ENCODE measurements at places on chromosomes 16 and 17.

- DNase-seq: no peak
Measured at GRCh38 chr16:85637808-85638647, 24.9 kb downstream of the GSE1 start.

- no peak for DNase-seq
Measured at GRCh38 chr17:42342242-42343008, 45.8 kb downstream of the STAT3 start.

DNA sequence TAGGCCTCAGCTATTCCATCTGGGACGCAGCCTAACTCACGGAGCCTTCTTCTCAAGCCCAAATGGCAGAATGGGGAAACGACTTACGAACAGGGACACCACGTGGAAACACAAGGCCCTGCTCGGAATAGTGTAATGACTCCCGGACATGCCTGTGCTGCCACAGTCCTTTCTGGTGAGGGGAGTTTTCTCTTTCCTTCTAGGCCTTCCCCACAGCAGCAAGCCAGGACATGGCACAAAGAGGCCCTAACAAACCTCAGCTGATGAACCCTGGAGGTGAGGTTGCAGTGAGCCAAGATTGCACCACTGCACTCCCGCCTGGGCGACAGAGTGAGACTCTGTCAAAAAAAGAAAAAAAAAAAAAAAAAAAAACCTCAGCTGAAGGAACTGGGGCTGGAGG lies 15.3 kb downstream of the ZBTB4 start:
- no peak for DNase-seq

- no peak for DNase-seq
Measured at GRCh38 chr17:64331931-64332493, 58.6 kb downstream of the PECAM1 start.

DNA sequence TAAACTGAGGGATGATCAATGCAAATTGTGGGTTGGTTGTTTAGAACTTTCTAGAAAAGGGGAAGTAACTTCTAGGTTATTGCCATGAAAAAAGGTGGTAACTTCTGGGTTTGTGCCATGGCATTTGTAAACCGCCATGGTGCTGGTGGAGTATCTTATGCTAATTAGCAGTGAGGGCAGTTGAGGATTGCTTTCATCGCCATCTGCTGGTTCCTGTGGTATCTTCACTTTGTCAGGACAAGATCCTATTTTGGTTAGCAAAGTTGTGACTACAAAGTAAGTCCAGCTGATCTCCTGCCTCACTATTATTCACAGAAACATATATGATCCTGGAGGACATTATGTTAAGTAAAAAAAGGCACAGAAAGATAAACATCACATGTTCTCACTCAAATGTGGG lies 1332.3 kb downstream of the CDH11 start:
- no peak for DNase-seq

- DNase-seq: no peak
Measured at GRCh38 chr17:73791631-73792030, 147.4 kb upstream of the SDK2 start.

- no peak for DNase-seq
Measured at GRCh38 chr16:69478685-69479084, 54.3 kb downstream of the CYB5B start.

GRCh38 chr17:44362949-44363612 lies 572 bp downstream of the FAM171A2 start:
- DNase-seq: no peak

DNA sequence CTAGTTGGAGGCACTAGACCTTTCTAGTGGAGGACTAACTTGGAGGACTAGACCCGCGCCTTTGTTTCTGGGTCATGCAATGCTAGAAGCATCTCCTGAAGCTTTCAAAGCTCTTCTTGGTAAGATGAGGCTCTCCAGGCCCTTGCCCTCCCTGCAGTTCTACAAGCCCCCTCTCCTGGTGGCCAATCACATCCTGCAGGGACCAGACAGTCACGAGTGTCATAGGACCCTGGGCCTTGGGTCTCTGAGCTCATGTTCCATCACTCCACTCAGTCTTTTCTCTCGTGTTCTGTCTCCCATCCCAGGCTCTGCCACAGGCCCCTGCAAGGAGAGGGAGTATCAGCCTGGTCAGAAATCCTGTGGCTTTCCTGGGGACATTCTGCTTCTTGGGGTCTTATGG lies 119.6 kb downstream of the CYLD start:
- DNase-seq: no peak

DNA sequence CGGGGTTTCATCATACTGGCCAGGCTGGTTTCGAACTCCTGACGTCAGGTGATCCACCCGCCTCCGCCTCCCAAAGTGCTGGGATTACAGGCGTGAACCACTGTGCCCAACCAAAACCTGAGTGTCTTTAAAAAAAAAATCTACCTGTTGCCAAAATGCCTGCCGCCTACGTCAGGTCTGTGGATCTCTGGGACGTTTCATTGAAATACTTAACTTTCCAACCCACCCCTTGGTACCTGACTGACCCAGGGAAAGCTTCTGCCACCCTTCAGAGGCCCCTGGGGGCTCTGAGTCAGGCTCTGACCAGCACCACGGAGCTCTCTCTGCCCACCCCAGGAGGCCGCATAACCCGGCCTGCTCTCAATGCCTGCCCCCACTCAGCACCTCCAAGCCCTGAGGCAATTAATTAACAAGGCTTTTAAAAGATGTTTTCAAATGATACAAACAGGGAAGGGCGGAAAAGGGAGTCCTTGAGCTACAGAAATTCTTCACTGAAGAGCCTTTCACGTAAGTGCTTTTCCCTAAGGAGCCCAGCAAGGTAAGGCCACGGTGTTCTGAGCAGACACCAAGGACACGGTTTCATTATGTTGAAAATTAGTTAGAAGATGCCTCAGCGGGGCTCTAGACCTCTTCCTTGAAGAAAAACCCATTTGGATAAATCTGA lies 29.3 kb upstream of the GSG1L start:
- DNase-seq: no peak

- DNase-seq: no peak
Measured at GRCh38 chr17:1839516-1839915, 9.7 kb downstream of the RPA1 start.

- no peak for DNase-seq
Measured at GRCh38 chr16:19808061-19808641, 76.5 kb downstream of the GPRC5B start.

DNA sequence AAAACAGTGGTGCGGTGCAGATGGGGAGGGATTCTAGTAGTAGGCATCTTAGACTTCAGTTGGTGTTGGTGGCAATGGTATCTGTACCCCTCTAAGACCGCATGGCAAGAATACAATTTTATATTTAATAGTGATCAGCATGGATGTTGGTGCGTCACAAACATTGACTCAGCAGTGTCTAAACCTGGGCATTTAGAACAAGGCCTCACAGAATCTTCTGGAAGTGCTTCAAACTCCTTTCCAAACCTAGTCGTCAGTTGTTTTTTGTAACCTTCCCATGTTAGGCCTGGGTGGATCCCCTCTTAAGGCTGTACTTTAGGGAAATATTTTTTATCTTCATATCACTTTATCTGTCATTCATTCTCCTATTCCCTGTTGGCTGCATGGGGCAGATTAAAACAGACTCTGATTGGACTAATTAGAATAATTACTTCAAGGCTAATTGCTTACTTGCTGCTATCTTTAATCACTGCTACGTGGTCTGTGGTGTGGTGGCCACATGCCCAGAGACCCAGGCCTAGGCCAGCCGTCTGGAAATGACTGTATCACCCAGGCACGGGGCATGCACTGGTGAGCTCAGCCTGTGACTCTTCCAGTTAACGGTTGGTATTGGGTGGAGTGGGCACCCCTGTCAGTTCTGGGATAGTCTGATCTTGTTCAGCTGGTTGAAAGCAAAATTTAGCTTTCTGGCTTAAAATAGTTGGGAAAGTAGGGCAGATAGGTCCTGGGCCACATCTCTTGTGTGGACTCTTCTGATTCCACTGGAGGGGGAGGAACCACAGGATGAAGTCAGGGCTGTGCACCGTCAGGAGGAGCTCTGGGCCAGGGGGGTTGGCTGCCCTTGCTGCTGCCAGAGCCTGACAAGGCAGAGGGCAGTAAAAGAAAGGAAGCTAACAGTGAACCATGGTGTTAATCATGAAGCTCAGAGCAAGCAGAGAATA lies 4.5 kb downstream of the ALKBH5 start:
- DNase-seq: no peak
